Activated gamma-delta T cell treated with Interleukin-2 at 50 U/mL for 16 hours (primary cell): ENCODE measurements at places on chromosomes 1 and 21.

GRCh38 chr1:182556279-182556678, 32.8 kb downstream of the RNASEL start:
- no peak for DNase-seq

GRCh38 chr1:215569986-215570824, 3.1 kb downstream of the KCTD3 start:
- no peak for DNase-seq

DNA sequence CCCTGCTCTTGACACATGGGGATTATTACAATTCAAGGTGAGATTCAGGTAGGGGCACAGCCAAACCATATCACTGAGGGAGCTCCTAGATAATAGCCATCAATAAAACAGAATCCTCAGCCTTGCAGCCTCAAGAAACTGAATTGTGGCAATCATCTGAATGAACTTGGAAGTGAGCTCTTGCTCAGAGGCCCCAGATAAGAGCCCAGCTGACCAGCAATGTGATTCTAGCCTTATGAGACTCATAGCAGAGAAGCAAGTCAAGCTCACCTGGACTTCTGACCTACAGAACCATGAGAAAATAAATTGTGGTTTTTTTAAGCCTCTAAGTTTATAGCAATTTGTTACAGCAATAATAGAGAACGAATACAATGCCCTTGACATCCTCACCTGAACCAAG, 302.5 kb downstream of the LTN1 start:
- DNase-seq = no peak

DNA sequence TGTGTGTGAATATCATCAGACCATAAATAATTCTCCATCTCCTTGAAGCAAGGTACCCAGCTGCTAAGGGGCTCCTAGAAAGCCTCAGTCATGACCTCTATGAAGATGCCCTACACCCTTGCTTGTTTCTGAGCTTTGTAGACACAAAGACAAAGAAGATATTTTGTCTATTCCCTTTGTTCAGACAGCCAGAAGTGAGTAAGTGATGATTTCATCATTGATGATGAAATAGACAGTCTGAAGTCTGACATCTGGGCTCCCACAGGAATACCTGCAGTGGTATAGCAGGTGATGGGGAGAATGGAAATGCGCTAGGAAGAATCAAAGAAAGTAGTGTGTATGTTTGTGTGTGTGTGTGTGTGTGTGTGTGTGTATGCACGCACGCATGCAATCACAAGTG, 82.2 kb upstream of the DPT start:
- DNase-seq = no peak

DNA sequence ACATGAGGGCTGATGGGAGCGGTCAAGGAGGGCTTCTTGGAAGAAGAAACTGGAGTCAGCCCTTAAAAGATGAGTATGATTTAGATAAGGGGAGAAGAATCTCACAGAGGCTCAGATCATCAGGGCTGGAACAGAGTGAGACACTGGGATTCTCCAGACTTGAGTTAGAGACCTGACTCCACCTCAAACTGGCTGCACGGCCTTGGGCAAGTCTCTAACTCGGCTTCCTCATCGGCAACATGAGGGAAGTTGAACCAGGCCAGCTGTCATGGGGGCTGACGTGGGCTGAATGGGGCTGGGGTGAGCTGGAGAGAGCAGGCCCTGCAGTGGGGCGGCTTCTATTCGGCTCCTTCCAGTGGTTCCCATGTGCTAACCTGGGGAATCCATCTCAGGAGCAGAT, 2.5 kb downstream of the C1QC start:
- DNase-seq = no peak

GRCh38 chr1:229650045-229650444, 24.0 kb downstream of the URB2 start:
- no peak for DNase-seq

- DNase-seq = no peak
Measured at GRCh38 chr1:4730078-4730477, 75.7 kb downstream of the AJAP1 start.

GRCh38 chr1:243475966-243476365, 220.1 kb downstream of the SDCCAG8 start:
- DNase-seq = no peak

DNA sequence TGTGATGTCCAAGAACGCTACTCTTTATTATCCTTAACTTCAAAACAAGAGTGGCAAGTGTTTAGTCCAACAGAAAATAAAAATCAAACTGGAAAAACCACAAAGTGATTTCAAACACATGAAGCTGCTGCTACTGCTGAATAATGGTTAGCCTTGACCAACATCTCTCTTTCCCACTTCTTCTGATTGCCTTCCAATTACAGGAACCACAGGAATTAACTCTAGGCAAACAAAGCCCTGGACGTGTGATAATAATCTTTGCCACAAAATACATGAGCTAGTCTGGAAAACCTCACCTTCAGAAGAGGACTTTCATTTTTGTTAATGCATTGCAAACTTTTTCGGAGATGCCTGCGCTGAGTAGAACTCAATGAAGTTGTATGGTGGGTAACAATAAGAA, 48.6 kb upstream of the COL11A1 start:
- no peak for DNase-seq

- no peak for DNase-seq
Measured at GRCh38 chr1:225347123-225347683, 80.6 kb downstream of the LBR start.

DNA sequence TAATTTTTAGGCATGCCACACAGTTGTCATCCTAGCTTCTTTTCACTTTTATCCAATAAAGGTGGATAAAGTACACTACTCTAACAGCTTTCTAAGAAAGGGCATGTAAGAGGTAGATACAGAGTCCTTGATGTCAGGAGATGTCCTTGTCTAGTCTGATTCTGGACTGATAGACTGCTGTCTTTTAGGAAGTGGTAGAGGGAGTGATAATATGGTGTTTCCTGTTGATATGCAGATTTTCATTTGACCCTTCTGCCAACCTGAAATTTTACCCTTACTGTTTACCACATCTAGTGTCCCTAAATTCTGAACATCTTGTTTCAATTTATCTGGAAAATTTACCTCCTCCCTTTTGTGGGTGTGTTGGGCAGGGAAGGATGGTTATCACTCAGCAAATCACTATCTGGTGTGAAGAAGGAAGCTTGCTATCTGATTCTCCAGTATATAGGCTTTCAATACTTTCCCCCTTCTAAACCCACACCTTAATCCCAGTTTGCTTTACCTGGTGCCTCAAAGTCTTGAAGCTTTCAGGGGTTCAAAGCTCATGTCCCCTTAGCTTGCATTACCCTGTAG, 354.9 kb upstream of the SNX7 start:
- no peak for DNase-seq

DNA sequence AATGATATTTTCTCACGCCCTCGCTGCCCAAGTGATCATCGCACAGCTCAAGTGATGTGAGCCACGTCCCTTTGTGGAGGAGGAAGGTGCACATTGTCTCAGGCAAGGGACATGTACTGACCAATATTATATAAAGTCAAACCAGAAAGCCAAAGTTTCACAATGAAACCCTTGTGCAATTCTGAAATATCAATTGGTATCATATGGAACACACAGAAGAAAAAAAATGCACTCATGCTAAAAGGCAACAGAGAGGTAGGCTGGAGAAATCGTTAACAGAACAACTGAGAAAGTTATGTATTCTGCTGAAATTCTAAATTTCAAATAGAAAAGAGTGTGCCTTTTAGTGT, 1.9 kb downstream of the JAM2 start:
- no peak for DNase-seq

DNA sequence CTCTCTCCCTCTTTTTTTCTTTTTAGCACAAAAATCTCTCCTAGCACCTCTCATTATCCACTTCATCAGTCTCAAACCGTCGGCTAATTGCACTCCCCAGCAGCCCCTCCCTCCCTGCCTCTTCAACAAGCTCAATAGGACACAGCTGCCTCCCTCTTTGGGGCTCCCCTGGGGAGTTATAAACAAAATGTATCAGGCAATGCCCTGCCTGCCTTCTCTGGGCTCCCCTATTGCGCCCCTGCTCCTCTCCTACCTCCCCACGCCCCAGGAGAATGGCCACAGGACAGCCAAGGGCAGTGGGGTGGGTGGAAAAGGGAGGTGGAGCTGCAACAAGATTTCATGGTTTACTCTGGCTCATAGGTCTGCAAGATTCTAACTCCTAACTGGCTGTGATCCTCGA, 147.1 kb upstream of the GRIK3 start:
- DNase-seq = no peak

- DNase-seq = no peak
Measured at GRCh38 chr1:81670286-81670685, 130.4 kb upstream of the ADGRL2 start.

DNA sequence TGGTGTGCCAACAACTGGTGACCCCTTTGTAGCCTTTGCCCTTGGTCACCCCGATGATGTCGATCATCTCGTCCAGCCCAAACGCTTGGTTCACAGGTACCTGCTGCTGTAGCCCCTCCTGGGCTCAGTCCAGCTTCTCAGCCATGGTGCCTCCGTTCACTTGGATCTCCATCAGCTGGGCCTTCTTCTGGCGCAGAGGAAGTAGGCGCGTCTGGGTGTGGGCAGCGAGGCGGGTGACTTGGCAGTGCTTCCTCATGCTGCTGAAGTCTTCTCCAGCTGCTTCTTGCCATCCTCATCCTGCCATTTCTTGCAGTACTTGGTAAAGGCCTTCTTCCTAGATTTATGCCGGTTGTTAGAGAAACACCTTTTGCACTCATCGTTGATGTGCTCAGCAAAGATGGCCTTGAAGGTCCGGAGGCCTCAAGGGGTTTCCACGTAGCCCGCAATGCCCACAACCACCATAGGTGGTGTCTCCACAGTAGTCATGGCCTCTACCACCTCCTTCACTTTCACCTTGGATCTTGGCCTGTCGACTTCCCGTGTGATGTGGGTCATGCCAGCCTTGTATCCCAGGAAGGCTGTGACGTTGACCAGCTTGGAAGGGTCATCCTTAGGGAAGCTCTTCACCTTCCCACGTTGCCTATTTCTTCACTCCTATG, 13.0 kb downstream of the DOP1B start:
- DNase-seq = no peak

DNA sequence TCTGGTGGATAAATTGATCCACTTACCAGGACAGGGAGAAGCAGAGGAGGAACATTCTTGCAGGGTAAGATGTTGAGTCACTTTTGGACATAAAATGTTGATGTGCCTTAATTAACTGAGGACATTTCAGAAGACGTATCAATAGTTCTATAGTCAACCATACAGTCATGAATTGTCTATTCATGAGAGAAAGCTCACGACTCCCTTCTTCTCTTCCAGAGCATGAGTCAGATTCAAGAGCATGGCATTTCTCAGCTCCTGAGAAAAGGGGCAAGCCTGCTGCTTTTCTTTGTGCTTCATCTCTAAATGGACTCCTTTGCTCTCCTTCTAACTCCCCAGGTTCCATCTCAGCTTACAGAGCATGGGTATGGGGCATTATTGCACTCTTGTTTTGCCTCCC, 55.7 kb downstream of the ADGRL4 start:
- DNase-seq = no peak

DNA sequence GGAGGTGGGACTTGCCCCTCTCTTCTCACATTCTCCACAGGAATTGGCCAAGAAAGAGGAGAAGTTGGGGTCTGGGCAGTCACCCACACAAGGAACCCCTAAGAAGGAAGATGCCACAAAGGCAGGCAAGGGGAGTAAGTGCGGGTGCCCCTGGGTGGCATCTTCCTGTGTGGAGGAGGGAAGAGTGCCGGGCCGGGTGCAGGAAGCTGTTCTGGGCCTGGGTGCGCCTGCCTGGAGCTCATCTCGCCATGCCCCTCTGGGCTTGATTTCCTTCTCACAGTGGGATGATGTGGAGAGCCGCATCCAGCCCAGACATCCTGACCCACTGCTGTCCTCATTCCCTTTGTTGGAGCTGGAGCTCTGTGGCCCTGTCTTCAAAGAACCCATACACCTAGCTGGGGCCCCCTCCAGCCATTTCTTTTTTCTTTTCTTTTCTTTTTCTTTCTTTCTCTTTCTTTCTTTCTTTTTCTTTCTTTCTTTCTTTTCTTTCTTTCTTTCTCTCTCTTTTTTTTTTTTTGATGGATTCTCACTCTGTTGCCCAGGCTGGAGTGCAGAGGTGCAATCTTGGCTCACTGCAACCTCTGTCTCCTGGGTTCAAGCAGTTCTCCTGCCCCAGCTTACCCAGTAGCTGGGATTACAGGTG, 9.3 kb downstream of the LRRC71 start:
- DNase-seq = no peak

GRCh38 chr1:97066860-97067259, 345.3 kb downstream of the PTBP2 start:
- no peak for DNase-seq

DNA sequence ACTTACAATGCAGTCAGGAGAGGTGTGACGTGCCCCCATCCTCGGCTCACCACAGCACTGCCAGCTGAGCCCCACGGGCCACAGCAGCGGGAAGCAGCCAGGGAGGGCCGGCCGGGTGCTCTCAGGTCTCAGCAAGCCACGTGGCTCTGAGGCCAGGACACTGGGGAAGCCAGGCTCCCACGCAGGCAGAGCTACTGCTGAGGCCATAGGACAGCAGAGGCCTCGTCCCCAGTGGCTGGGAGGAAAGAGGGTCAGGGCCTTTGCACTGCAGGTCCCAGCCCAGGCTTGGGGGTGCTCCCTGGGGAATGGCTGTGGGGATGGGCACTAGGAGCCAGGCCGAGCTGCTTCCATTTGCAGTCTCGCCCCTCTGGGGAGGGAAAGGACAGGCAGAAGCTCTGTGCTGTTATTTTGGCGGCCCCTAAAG, 5.8 kb downstream of the LRRC47 start:
- DNase-seq = no peak

DNA sequence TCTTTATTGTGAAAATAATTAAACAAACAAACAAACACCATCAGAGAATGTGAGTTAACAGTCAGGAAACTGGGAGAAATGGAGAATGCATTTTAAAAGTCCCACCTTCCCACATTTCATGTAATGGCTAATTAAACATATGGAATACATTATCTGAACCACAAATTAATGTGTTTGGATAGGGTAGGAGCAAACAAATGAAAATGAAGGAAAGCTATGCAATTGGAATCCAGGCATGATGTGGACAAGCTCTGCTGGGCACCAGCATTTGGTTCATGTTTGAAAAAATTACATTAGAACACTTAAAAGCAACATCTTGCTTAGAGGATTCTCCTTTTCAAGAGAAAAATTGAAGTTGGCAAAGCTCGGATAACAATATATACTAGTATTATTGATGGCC, 628.1 kb downstream of the LMO4 start:
- DNase-seq = no peak

DNA sequence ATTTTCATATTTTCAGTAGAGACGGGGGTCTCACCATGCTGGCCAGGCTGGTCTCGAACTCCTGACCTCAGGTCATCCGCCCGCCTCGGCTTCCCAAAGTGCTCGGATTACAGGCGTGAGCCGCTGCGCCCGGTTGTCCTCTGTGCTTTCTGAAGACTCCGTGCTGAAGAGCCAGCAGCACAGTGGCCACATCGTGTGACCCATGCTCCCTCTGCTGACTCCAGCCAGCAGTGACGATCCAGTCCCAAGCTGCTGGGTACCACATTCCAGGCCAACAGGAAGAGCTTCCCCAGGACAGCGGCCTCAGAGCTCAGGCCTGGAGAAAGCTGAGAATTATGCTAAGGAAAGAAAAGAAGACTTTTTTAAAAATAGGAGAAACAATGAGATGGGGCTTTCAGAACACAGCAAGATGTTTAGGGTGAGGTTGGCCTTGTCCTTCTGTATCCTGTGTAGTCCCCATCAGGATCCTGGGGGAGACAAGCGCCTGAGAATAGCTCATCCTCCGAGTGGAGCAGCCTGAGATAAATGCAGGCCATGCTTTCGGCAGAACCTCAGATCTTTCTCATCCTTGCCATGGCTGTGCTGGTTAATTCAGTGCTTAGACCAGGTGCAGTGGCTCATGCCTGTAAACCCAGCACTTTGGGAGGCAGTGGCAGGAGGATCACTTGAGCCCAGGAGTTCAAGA, 207.1 kb downstream of the SLC35F3 start:
- DNase-seq = no peak

- DNase-seq = no peak
Measured at GRCh38 chr1:112713466-112714312, 1.4 kb downstream of the PPM1J start.

GRCh38 chr1:187396226-187396625, 567.5 kb downstream of the PLA2G4A start:
- no peak for DNase-seq
